ENCODE measurements at places on chromosomes 4 and X.

DNA sequence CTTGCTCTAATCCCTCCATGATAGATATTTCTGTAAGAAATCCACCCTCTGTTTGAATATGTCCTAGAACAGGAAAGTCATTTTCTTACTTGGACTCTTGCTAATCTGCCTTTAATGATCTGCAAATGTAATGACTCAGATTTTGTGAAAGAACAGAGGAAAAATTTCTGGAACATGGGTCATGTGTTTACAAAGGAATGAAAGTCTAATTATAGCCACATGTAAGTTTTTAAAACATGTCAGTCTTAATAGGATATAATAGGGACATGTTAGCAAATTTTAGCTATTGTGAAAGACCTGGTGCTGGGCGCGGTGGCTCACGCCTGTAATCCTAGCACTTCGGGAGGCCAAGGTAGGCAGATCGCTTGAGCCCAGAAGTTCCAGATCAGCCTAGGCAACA is 47.6 kb downstream of the GRK4 start:
- DNase-seq, result no peak

DNA sequence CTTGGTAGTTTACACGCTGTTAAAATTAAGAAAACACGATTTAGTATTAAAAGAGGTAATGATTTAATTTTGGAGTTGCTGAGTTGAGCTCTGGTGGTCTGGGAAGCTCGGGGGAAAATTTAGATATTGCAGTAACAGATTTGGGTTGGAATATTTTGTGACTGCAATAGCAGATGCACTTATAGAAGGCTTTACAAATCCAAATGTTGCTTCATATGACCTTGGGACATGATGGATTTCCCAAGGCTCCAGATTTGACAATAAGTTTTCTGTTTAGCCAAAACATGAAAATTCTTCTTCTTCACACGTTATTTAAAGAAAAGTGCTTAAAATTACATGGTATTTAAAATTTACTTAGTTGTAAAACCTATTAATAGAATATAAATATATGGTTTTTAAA is 302.0 kb downstream of the SPRY1 start:
- DNase-seq, result no peak

GRCh38 chrX:28659269-28659668 is 72.0 kb downstream of the IL1RAPL1 start:
- DNase-seq, result no peak

DNA sequence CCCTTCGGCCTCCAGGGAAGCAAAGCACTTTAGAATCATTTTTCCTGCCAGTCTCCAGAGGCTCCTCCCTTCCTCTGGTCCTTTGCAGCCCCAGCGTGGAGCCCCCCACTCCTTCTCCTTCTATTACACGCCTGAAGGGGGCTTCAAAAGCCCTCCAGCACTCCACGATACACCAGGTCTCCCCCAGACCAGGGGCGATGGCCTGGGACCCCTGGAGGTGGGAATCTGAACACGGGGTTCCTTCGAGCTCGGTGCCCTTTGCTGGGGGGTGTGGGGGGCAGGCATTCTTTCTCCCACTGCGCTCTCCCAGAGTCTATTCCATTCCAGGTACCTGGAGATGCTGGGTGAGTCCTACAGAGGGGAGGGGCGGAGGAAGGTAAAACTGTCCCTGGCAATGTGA is 97.6 kb downstream of the HMX1 start:
- DNase-seq, result no peak

DNA sequence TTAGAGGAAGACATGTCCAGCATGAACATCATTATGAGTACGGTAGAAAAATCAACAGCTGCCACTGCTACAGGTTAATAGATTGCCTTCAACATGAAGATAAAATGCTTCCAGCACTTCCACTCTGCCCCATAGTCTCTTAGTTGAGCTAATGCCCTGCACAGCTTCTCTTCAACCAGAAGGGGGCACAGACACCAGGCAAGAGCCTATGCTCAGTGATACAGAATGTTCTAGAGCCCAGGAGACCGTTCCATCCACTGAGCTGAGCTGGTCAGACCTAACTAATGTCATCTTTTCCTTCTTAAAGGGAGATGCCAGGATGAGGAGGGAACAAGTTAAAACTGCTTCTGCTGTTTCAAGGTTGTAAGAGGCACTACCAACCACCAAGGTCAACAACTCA is 42.2 kb downstream of the SMIM10L2A start:
- no peak for DNase-seq

DNA sequence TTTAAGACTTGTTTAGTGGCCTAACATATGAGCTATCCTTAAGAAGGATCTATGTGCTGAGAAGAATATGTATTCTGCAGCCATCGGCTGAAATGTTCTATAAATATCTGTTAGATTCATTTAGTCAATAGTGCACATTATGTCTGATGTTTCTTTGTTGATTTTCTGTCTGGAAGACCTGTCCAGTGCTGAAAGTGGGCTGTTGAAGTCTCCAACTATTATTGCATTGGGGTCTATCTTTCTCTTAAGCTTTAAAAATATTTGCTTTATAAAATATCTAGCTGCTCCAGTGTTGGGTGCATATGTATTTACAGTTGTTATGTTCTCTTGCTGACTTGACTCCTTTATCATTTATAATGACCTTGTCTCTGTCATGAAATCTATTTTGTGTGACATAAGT is 9.4 kb upstream of the BLTP1 start:
- DNase-seq, result no peak

- DNase-seq, result no peak
These were observed 55.0 kb downstream of the PRPS1 start for GRCh38 chrX:107683124-107683895.

GRCh38 chr4:101807351-101807750 is 16.8 kb downstream of the BANK1 start:
- no peak for DNase-seq

- DNase-seq, result no peak
These were observed 6.5 kb upstream of the MRPL1 start for GRCh38 chr4:77856152-77856551.

- no peak for DNase-seq
These were observed 6.0 kb downstream of the EREG start for GRCh38 chr4:74370912-74371311.

DNA sequence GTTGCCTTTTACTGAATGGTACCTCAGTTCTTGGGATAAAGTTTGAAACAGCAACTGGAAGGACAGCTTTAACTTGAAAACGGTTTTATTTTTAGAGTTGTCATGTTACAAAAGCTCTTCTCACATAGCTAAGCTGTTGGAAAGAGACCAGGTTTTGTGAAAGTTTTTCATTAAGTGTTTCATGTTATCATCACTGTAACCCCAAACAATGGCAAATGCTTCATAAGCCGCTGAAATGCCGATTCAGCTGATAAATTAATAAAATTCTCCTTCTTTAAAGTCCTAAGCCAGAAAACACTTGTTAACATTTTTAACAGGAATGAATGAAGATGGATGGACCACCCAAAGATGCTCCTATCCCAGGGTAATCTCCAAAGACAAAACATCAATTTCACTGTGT is 76.1 kb upstream of the IRF2 start:
- no peak for DNase-seq

DNA sequence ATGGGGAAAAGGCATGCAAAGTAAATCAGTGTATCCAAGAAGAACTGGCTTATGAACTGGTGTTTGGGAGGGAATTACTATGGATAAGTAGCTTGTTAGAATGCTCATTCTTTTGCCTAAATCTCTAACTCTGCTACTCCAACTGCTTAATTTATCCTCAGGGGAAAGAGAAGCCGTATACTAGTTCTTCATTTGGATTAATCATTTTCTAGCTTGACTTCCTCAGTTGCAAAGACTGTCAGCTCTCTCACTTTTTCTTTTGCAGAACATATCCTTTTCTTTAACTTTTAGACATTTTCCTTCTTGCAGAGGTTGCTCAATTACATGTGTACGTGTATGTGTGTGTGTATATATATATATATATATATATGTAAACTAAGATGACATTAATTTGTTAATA is 21.9 kb downstream of the GPRIN3 start:
- no peak for DNase-seq

All from activated T-helper 9 cell treated with anti-CD3 and anti-CD28 coated beads, Interleukin-2, amount 50 U/mL, for 16 hours (primary cell).